ENCODE measurements at places on chromosomes 7 and 10.

- no peak for DNase-seq
Measured at GRCh38 chr7:151940048-151940811, 16.0 kb upstream of the GALNTL5 start.

GRCh38 chr7:16921644-16922257, 40.0 kb upstream of the AGR3 start:
- DNase-seq = no peak

DNA sequence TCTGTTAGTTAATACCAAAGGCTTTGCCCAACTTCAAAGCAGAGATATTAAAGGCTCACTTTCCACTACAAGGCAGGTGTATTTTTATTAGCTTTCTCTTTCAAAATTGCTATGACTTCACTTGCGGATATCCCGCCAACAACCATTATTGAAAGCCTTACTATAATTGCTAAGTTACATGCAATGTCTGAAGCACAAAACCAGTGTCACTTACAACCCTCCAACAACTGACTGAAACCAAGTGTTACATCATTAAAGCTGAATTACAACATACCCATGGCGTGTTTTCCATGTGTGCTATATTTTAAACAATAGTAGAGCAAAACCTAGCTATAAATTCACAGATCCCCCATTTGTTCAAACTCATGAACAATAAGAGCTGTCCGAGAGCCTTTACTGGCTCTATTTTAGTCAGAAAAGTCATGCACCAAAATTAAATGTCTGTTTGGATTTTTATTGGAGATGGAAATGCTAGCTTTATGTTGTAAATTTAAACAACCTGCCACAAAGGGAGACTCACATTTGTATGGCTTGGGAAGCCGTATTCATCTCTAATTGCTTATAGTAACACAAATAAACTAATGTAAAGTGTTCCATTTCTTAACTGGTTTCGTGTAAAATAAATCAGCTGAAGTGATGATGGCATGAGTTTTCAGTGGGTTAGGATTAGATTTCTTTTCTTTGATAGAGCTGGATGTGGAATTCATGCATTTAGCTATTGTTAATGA, 227.1 kb downstream of the AGMO start:
- no peak for DNase-seq

DNA sequence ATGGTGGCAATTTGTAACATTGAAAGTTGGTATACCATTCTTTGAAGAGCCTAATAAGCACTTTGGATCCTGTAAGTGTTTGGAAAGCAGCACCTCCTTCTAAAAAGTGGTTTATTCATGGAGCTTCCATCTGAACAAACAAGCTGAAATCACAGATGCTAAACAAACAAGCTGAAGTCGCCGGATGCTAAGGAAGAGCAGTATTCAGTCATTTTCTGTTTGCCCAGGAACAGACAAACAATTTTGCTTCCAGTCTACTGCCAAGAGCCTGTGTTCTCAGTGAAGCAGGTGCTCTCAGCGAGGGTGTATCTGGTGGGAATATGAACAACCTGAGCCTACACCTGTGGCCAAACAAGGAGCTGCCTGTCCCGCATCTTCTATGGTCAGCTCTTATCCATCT, 6.3 kb downstream of the COL28A1 start:
- DNase-seq = no peak

- no peak for DNase-seq
Measured at GRCh38 chr7:43508461-43508860, 74.4 kb upstream of the STK17A start.
